CD8-positive, alpha-beta memory T cell (primary cell): ENCODE measurements at places on chromosomes 2 and 18.

GRCh38 chr2:215900203-215900611 is 113.1 kb downstream of the MREG start:
- DNase-seq = no peak

DNA sequence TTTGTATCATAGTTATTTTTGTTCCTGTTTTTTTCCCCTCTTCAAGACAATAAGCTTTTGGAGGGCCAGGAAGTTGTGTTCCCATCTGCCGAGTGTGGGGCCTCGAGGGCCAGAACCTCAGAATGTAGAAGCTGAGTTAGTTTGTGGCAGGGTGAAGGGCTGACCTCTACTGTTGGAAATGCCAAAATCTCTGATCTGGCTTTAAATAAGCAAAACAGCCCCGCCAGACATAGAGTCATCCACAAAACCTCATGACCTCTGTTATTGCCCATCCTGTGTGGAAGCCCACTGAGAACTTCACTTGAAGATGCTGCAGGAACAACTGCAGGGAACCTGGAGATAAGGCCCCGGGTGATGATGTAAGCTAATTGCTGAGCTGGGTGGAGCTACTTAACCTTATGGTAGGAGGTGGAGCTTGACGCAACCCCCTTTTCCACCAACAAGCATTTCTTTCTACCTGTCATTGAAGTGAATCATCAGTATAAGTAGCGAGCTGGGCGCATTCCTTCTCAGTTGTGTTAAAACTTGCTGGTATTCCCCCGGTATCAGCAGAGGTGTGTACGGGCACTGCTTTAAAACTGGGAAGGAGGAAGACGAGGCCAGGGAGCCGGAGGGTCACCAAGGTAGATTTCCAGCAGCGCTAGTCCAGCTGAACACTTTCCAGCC is 177.2 kb downstream of the NEDD4L start:
- DNase-seq = no peak

DNA sequence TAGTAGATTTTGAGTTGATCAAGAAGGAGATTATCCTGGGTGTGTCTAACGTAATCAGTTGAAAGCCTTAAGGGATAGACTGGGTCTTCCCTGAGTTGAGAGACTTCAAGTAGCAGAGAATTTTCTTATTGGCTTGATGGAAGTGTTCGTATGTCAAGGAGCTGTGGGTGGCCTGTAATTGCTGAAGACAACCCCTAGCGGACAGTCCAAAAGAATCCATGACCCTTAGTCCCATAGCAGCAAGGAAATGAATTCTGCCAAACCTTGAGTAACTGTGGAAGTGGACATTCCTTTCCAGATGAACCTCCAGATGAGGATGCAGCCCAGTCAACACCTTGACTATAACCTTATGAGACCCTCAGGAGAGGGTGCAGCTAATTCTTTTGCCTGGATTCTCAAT is 786.3 kb downstream of the SOCS6 start:
- DNase-seq = no peak

DNA sequence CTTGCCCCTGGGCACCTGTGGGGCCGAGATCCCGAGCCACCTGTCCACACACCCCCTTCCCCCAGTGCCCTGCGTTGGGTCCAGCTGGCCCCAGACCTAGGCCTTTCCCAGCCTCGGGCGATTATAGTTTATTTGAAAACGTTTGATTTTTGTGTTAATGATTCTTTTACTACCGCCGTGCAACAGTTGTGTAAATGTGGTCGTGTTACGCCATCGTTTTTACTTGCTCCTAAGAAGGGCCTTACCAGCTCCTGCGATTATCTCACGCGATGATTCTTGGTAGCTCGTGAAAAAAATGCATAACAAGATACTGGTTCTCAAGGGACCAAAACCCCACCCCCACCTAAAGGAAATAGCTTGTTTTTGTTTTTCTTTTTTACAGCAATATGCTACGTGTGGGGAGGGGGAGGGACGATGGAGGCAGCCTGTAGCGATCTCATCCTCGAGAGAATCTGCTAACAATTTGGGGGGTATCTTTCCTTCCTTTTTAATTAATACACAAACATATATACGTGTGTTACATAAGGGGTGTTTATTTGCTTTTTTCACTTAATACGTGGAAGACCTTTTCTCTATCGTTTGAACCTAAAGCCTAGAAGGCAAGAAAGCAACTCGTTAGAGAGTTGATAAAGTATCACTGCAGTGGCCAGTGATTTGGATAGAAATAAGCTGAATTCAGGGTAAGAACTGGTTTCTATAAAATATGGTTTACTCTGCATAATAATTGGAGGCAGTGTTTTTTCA is 1.0 kb downstream of the ZDBF2 start:
- DNase-seq = no peak

DNA sequence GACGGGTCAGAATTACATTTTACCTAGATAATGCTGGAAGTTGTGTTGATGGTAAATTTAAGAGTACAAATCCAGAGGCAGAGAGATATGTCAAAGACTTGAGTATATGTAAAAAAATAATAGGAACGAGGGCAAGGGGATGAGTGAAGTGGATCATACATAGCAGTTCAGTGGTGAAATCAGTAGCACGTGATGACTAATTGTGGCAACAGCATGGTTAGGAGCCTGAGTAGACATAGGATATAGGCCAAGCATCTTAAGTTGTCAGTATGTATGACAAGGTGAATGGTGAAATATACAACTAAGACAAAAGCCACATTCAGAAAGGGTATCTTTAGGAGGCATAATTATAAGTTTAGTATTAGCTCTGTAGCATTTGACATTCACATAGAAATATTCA is 826.5 kb upstream of the PIK3C3 start:
- no peak for DNase-seq

- no peak for DNase-seq
These were observed 89.0 kb upstream of the PPP1CB start for GRCh38 chr2:28662468-28663181.

DNA sequence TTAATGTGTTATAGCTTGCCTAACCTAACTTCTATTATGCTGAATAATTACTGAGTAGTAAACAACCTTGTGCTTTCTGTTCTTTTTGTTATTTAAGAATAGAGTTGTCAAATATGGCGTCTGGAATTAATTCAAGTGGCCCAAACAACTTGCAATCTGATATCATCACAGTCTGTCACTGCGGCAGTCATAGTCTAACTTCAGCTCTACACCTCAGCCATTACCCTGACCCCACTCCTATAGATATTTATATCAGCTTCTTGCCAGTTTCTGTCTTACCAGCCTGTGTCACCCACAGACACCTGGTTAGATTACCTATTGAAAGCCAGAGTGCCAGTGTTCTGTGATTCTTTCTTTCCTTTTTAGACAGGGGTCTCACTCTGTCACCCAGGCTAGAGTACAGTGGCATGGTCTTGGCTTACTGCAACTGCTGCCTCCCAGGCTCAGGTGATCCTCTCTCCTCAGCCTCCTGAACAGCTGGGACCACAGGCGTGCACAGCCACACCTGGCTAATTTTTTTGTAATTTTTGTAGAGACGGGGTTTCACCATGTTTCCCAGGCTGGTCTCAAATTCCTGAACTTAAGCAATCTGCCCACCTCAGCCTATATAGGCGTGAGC is 14.1 kb upstream of the KLHL41 start:
- no peak for DNase-seq

- no peak for DNase-seq
These were observed 68.5 kb downstream of the MTA3 start for GRCh38 chr2:42636934-42637333.

- DNase-seq = no peak
These were observed 627 bp upstream of the CRACDL start for GRCh38 chr2:98936353-98937351.

- no peak for DNase-seq
These were observed 160.8 kb upstream of the CAVIN2 start for GRCh38 chr2:192007581-192008228.

DNA sequence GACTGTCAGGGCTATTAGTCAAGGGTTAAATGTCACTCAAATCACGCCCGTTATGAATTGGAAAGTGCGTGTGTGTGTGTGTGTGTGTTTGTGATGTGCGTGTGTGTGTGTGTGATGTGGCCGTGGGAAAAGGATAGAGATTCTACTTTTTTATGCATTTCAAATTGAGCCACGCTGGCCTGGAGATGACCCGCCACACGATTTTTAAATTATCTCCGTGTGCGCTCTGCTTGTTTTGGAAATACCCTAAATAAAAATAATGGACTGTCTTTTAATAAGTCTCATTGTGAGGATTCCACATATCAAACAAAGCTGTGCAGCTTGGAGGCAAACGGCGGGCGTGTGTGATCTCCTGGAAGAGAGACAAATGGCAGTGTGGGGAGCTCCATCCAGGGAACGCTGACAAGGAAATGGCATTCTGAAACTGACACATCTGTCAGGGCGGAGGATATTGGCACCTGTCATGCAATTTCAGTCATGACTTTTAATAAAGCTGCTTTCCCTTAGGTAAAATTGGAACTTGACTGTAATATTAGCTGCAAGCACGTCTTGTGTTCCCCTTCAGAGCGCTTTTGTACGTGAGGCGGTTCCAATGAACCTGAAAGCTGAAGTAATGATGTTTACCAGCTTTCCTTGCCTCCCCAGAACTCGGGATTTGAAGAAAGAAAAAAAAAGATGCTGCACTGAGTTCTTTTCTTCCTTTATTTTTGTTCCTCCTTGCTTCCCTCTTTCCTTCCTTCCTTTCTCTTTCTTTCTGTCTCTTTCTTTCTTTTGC is 381.8 kb upstream of the SMIM21 start:
- DNase-seq = no peak

DNA sequence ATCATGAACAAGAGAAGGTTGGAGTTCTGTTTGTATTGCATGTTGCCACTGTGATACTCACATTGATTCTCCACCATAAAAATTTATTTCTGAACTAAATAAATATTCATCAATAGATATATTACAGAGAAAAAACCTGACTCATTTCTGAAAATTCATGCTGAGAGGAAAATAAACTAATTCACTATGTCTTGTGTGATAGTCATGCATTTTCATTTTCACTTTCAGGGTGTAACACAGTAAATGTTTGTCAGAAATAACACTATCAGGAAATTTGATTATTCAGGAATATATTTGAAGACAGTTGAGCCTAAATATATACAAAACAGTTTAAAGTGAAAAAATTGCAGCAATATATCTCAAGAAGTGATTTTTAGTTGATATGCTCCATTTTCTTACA is 335.2 kb downstream of the KCNJ3 start:
- no peak for DNase-seq

- no peak for DNase-seq
These were observed 5.8 kb downstream of the DPYSL5 start for GRCh38 chr2:26853751-26854150.

GRCh38 chr18:68484241-68484640 is 230.7 kb downstream of the TMX3 start:
- no peak for DNase-seq

- DNase-seq = no peak
These were observed 28.7 kb downstream of the KCNIP3 start for GRCh38 chr2:95325590-95326432.

DNA sequence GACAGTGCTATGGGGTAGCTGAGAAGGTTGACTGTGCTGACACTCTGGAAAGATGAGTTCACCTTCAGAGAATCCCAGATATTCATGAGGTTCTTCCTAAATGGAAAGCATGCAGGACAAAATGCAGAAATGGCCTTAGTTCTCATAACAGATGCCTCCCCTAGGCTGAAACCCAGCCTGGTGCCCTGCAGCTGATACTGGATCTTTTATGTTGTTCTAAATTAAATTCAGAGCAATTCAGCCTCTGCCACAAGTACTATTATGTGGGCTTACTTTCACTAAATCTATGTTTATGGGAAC is 172.0 kb upstream of the SERPINE2 start:
- no peak for DNase-seq
